ENCODE measurements at places on chromosomes 16 and 17.

DNA sequence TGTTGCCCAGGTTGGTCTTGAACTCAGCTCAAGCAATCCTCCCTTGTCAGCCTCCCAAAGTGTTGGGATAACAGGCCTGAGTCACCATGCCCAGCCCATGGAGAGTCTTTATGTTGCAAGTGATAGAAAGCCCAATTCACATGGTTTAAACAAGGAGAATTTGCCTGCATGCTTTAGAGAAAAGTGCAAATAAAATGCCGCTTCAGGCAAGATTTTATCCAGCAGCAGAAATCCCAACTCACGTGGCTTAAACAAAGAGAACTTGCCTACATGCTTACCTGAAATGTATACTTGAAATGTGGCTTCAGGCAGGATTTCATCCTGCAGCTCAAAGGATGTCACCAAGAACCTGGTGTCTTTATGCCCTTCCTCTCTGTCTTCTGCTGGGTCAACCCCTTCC lies 28.8 kb upstream of the XYLT2 start:
- DNase-seq, result no peak

GRCh38 chr17:47376247-47376646 lies 52.5 kb downstream of the EFCAB13 start:
- no peak for DNase-seq

- DNase-seq, result no peak
Measured at GRCh38 chr17:57016764-57017116, 38.8 kb downstream of the SCPEP1 start.

GRCh38 chr17:37650419-37651003 lies 7.3 kb upstream of the DDX52 start:
- no peak for DNase-seq

- DNase-seq, result no peak
Measured at GRCh38 chr16:58124601-58124915, 4.6 kb downstream of the CFAP20 start.

- DNase-seq, result no peak
Measured at GRCh38 chr17:65886315-65887245, 305.4 kb downstream of the CEP112 start.

GRCh38 chr16:75111961-75112733 lies 4.4 kb downstream of the LDHD start:
- no peak for DNase-seq

DNA sequence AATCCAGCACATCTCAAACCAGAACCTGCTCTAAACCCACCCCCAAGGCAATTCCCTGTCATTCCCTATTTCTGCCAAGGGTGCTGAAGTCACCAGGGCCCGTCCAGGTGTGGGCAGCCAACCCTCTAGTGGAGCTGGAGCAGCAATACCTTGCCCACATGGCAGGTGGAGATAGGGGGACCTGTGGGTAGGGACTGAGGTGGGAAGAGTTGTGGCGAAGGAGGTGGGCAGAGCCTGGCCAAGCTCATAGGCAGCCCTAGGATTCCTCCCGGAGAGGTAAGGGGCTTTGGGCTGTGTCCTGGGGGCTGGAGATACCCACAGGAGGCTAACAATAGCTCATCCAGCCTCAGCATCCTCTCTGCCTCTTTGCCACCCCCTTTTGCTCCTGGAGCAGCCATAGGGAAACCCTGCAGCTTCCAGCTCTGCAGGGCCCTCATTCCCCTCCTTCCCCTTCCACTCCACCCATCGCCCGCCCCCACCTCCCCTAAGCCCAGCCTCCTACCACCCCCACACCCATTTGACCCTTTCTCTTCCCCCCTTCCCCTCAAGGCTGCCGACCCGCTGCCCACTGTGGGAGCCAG lies 30.4 kb upstream of the CRHR1 start:
- no peak for DNase-seq

DNA sequence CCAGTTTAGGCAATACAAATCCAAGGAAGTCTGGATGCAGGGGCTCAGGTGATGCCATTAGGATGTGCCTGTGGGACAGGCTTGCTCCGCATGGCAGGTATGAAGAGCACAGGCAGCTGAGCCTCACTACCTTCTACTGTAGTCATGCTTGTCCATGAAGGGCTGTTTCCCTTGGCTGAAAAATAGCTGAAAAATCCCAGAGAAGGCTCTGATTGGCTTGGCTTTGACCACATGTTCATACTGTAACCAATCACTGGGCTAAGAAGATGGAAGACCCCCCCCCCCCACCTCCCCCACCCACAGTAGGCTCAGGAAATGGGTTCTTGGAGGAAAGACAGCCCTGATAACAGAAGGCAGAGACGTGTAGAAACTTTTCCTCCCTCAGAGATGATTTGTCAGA lies 66.5 kb upstream of the LGALS9 start:
- no peak for DNase-seq

GRCh38 chr17:55577687-55578086 lies 66.4 kb upstream of the SMIM36 start:
- peak; percentile 13 for DNase-seq

DNA sequence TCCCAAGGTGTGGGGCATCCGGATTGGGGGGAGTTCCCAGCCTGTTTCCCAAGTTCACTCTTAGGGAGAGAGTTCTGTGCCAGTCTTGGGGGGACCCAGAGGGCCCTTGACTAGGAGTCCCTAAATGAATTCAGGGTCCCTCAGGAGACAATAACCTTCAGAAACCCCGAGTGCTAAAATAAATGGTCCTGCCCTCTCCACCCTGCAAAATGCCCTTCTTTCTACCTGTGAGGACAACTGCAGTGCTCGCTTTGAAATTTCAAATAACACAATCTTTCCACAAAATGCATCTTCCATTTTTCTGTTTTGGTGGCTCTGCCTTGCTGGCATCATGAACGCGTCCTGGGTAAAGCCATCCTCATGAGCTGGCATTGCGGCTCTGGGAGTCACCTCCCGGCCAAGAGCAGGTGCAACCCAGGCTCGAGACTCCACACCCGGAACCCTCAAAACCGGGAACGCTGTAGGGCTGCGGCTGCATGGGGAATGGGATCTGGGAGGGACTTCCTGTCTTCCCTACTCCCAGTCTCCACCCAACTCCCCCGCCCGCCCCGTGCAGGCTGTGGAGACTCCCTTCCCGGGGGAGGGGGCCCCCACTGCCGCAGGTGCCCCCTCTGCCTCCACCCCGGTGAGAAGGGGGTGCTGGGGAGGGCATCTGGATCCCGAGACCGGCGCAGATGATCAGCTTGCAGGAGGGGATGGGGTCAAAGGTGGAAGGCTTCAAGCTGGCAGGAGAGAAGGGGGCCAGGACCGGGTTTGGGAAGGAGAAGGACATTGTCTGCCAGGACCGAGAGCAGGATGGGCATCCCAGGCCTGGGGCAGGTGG lies at the start of gene ZNF205:
Gene ZNF205 (plus strand): TSS at position 529 of the 823 bp plus-strand sequence. CDS start 845 bp downstream, outside the sequence.
- DNase-seq, result no peak

DNA sequence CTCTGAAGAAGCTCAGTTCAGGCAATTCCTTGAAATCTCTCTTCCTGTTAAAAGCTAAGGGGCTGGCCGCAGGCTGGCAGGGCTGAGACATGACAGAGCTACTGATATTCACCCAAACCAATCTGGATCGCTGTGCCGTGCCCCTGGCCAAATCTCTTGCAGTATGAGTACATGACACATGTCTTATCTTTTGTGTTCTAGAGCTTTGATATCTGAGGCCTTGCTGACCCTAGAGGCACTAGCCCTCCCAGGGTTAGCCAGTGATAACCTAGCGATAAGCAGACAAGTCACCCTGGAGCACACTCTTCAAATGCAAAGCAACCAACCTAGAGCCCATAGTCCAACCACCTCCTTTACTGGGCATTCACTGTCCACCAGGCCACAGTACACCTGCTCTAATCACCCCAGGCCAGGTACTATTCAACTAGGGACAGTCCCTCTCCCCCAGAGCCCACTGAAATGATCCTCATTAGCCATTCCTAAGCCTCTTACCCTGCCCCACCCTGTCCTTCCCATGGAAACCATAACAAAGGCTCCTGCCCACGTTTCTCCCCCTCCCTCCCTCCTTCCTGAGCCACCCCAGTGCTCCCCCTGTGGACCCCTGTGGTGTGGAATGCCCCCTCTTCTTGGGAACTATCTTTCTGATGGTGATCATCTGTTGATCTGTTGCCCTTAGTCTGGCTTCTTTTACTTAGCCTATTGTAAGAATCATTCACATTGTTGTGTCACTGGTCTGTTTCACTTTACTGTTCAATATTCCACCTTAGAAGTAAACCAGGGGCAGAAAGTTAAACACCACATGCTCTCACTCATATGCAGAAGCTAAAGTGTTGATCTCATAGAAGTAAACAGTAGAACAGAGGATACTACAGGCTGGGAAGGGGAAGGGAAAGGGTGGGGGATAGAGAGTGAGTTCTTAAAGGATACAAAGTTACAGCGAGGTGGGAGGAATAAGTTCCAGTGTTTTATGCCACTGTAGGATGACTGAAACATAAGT lies 52.5 kb downstream of the TEKT5 start:
- DNase-seq, result no peak

DNA sequence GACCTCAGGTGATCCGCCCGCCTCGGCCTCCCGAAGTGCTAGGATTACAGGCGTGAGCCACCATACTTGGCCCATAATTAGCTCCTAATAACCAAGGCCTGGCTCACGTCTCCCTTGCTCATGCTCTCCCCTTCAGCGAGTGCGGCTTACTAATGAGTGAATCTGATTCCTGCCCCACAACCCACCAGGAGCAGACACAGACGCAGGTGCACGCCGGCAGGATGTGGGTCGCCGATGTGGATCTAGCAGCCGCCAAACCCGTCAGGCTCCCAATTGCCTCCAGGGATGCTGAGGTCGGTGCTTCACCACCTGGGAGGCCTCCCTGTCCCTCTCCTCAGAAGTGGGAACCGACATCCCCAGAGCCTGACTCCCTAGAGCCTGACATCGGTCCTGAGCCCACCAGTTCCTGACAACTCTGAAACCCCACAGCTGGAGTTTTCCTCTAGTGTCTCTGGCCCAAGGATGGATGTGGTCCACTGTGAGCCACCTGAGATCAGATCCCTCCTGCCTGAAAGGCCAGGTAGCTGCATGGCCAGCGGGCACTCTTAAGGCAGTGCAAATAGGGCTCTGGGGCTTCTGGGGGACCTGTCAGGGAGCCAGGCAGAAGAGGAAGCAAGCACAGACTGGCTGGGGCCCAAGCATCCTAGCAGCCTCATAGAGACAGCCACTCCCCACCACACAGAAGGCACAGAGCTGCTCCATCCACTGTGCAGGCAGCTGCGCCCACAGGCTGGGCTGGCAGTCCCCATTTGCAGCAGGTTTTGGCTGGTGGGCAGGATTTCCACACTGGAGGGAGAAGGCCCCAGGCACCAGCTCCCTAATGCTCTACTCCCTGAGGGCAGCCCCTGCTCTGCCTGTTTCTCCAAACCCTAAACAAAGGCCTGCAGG lies 10.8 kb downstream of the EXOC7 start:
- no peak for DNase-seq

GRCh38 chr16:1580956-1581355 lies 30.9 kb downstream of the IFT140 start:
- DNase-seq, result no peak

GRCh38 chr16:79213214-79213613 lies 387.3 kb downstream of the MAF start:
- no peak for DNase-seq

GRCh38 chr17:54849660-54850059 lies 51.0 kb upstream of the TOM1L1 start:
- no peak for DNase-seq

- no peak for DNase-seq
Measured at GRCh38 chr16:2702871-2703745, 16.9 kb downstream of the PRSS27 start.

GRCh38 chr16:10876799-10877341 lies at the start of gene CIITA:
Gene CIITA, plus strand, starts transcription at chr16:10877202. Its CDS starts 129 bp downstream, at chr16:10877331.
- DNase-seq, result no peak

DNA sequence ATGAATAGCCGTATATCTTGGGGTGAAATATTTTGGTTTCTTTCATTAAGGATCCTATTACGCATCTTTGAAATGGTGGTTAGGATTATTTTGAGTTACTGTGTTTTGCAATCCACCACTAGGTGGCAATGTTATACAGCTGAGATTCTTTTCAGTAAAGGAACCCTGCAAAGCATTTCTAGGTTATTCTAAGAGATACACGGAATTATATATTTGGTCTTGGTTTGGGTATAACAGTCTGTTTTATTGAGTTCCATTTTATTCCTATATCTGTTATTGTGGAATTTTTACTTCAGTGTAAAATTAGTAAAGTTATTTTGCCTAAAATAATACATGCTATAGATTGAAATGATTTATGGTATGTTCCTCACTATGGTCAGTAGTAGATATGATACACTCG lies 62.9 kb upstream of the CPHXL start:
- DNase-seq, result no peak

- DNase-seq, result no peak
Measured at GRCh38 chr17:32266389-32267301, 1.0 kb downstream of the RHBDL3 start.

DNA sequence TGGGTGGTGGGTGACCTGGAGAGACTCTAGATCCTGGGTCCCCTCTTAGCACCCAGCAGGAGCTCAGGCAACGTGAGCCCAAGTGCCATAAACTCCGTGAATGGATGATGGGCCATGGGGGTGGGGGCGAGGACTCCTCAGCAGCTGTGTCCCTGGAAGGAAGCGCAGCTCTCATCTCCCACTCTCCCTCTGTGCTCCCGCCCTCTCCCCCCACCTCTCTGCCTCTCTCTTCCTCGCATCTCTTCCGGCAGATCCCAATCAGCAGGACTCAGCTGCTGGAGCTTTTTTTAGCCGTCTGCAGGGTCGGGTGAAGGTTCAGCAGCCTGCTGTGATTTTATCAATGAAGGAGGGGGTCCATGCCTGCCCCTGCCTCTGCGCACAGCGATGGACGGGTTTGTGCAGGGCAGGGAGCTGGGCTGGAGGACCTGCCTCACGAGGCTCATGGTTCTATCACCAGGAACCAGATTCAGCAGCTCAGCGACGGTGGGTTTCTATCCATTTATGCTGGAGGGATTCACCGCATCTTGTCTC lies 8.3 kb downstream of the CCR7 start:
- DNase-seq, result no peak

GRCh38 chr17:30267625-30268024 lies 24.1 kb downstream of the BLMH start:
- DNase-seq, result no peak

- no peak for DNase-seq
Measured at GRCh38 chr16:66902648-66903543, 15.8 kb downstream of the CDH16 start.

DNA sequence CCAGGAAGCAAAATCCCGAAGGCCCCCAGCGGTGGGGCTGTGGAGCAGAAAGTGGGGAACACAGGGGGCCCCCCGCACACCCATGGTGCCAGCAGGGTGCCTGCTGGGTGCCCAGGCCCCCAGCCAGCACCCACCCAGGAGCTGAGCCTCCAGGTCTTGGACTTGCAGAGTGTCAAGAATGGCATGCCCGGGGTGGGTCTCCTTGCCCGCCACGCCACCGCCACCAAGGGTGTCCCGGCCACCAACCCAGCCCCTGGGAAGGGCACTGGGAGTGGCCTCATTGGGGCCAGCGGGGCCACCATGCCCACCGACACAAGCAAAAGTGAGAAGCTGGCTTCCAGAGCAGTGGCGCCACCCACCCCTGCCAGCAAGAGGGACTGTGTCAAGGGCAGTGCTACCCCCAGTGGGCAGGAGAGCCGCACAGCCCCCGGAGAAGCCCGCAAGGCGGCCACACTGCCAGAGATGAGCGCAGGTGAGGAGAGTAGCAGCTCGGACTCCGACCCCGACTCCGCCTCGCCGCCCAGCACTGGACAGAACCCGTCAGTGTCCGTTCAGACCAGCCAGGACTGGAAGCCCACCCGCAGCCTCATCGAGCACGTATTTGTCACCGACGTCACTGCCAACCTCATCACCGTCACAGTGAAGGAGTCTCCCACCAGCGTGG lies 6.5 kb downstream of the CBX2 start:
- DNase-seq, result no peak
